Hematopoietic multipotent progenitor cell treated with erythropoietin and hydrocortisone succinate and interleukin-3 and kit ligand, for 15 days (in vitro differentiated cells): ENCODE measurements at places on chromosomes 13 and 19.

GRCh38 chr19:8355631-8356402 lies 8.1 kb upstream of the ANGPTL4 start:
- DNase-seq = no peak

GRCh38 chr19:54708781-54709180 lies 15.5 kb upstream of the KIR3DL3 start:
- DNase-seq = no peak

DNA sequence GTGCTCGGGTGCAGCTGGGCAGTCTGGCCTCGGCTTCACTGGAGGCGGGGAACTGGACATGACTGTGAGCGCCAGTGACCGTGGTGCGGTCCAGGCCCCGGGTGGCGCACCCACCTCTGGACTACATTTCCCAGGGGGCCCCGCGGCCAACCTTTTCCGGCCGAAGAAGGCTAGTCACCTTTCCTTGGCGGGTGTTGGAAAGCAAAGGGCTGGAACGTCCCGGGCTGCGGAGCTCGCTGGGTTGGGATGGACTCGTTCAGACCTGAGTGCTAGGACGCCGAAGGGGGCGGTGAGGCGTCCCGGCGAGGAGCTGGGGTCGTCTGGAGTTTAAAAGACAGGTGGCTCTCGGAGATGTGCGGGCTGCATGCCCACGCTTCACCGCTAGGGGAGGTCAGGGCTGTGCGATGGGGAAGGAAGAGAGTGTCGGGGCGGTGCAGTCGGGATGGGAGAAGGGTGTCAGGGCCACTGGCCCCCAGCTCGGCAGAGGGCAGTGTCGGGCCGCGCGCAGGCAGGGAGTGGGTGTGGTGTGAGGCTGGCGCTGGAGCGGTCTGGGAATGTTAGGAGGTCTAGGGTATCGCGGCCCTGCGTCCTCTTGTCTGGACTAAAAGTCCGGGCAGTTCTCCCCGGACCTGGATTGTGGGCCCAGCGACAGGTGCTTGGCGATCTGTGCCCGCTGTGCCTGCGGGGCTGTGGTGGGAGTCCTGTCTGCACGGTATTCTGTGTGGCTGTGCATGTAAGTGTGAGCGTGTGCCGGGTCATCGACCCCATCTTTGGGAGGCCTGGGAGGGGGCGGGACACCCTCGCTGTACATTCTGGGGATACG lies 57.1 kb downstream of the ZNF568 start:
- no peak for DNase-seq

DNA sequence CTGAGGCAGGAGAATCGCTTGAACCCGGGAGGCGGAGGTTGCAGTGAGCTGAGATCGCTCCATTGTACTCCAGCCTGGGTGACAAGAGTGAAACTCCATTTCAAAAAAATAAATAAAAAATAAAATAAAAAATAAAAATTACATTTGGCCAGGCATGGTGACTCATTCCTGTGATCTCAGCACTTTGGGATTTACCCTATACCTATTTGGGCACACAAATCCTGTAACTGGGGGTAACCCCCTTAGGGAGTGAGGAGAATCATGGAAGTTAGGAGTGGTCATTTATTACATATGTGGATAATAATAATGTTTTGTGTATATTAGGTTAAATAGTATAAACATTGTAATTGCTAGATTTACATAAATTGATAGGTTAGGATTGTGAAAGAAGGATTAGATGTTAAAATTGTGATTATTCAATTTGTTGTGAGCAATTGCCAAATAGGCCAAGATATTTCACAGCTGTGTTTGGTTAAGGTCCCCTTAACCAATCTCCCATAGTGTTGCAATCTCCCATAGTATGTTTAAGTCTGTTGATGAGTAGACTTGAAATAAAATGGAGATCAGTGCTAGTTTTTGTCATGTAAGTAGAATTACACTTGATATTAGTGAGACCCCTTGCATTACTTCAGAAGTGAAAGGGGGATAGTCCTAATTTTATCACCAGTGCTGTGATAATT lies 30.7 kb downstream of the ZNF844 start:
- no peak for DNase-seq

DNA sequence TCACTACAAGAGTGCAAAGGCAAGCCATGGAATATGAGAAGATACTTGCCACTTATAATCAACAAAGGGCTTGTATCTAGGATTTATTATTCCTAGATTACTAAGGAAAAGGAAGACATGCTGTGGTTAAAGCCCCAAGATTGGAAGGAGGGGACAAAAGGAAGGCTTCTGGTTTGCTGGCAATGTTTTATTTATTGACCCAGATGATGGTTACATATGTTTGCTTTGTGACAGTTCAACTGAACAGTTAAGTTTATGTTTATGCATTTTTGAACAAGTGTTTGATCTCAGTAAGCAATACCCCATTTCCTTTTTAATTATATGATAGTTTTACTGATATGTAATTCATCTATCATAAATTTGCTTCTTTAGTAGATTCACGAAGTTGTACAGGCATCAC lies 40.3 kb downstream of the CDADC1 start:
- DNase-seq = no peak
